Stimulated activated CD4-positive, alpha-beta T cell treated with anti-CD3 and anti-CD28 coated beads, Interleukin-4, amount 100 ng/mL, for 1 hour (primary cell): ENCODE measurements at places on chromosomes 3 and 15.
A peak's percentile ranks its signal among the peaks of the same experiment; 100 is the strongest.

- DNase-seq = no peak
Measured at GRCh38 chr3:154684440-154684839, 254.4 kb upstream of the GPR149 start.

DNA sequence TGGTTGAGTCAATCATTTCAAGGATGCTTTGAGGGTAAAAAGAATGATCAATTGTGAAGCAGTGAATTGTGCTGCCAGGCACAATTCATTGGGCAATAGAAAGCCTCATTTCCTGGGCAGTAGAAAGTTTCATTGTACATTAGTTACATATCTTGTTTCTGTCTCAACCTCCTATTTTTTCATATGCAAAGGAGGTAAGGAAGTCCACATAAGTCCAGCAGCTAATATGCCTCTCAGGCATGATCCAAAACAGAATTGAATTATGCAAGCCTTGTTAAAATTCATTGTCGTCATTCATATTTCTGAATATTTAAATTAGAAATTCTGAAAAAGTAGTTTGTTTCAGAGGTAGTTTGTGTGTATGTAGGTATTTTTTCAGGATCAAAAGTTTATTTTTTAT is 65.8 kb downstream of the TFRC start:
- DNase-seq = no peak

- no peak for DNase-seq
Measured at GRCh38 chr3:191376516-191377141, 46.3 kb upstream of the UTS2B start.

GRCh38 chr15:51735228-51736010 is 2.0 kb downstream of the LYSMD2 start:
- no peak for DNase-seq

GRCh38 chr3:141610939-141611338 is 124.1 kb downstream of the RASA2 start:
- DNase-seq = no peak

- no peak for DNase-seq
Measured at GRCh38 chr3:112491373-112491772, 7.9 kb downstream of the BTLA start.

- DNase-seq = no peak
Measured at GRCh38 chr15:99019558-99020540, 12.3 kb upstream of the PGPEP1L start.

GRCh38 chr3:15310491-15311370 is 21.7 kb downstream of the SH3BP5 start:
- peak; percentile 50 for DNase-seq

DNA sequence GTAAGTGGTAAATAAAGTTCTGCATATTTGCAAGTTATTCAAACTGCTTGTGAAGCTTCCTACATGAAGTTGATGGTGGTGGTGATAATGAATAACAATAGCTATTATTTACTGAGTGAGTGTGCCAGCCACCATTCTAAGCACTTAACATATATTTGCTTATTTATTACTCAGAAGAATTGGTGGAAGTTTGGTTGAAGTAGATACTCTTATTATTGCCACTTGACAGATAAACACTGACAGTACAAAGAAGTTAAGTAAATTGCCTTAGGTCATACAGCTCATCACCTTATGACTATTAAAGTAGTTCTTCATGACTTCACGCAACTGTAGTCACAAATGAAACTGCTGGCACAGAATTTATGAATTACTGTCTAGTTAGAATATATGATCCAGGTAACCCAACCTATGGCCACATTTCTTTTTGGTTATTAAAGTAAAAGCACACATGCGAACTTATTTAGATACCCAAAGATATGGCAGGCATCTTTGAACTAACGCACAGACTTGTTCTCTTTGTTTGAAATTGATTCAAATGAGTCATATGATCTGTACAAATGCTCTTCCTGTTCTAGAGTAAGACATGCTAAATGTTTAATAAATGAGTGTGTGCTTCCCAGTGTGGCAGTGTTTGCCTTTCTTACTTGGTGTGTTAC is 99.8 kb upstream of the NR2F2 start:
- DNase-seq = no peak

DNA sequence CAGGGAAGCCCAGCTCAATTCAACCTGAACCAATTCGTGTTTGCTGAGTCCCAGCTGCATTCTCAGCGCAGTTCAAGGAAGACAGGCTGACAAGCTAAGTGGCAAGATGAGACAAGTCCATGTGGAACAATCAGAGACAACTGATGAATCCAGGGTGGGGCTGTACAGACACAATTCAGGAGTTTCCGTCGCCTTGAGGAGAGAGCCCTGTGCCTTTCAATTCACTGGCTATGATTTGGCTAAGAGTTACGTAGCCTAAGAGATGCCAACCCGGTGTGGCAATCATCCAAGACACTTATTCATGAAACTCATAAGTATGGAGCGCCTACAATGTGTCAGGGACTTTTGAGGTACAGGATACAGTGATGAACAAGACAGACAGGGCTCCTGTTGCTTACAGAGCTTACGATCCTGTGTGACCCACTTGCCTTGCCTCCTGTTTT is 15.5 kb upstream of the ZBED2 start:
- no peak for DNase-seq

- DNase-seq = no peak
Measured at GRCh38 chr3:57948080-57948671, 60.0 kb upstream of the FLNB start.

- DNase-seq = no peak
Measured at GRCh38 chr15:101692801-101693598, 31.3 kb downstream of the TARS3 start.

DNA sequence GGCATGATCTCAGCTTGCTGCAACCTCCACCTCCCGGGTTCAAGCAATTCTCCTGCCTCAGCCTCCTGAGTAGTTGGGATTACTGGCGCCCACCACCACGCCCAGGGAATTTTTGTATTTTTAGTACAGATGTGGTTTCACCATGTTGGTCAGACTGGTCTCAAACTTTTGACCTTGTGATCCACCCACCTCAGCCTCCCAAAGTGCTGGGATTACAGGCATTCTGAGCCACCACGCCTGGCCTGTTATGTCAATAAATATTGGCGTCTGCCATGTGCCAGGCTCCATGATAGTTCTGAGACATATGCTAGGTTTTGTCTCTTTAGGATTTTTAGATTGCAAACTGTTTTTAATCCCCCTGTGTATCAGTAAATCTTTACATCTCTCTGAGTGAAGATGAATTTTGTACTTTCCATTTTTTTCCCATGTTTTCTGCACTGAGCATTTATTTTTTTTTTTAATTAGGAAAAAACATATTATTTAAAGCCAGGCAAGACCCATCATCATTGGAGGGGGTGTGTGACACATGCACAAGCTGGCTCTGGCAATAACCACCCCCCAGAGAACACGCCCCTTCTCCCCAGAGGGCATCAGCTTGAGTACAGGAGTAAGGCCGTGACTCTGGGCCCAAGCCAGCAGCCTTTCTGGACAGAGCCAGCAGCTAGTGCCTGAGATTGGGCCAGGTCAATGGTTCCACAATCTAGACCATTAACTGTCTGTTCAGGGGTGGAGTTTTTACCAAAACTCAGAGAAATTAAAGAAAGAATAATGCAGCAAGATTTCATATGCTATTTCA is 51.0 kb upstream of the ATP1B3 start:
- no peak for DNase-seq

GRCh38 chr15:61243983-61244593 is 15.0 kb upstream of the RORA start:
- DNase-seq = no peak

- no peak for DNase-seq
Measured at GRCh38 chr15:56759450-56759845, 26.1 kb upstream of the ZNF280D start.

- no peak for DNase-seq
Measured at GRCh38 chr3:39641274-39641673, 168.1 kb upstream of the MYRIP start.

- no peak for DNase-seq
Measured at GRCh38 chr15:29887721-29888120, 65.5 kb upstream of the TJP1 start.

DNA sequence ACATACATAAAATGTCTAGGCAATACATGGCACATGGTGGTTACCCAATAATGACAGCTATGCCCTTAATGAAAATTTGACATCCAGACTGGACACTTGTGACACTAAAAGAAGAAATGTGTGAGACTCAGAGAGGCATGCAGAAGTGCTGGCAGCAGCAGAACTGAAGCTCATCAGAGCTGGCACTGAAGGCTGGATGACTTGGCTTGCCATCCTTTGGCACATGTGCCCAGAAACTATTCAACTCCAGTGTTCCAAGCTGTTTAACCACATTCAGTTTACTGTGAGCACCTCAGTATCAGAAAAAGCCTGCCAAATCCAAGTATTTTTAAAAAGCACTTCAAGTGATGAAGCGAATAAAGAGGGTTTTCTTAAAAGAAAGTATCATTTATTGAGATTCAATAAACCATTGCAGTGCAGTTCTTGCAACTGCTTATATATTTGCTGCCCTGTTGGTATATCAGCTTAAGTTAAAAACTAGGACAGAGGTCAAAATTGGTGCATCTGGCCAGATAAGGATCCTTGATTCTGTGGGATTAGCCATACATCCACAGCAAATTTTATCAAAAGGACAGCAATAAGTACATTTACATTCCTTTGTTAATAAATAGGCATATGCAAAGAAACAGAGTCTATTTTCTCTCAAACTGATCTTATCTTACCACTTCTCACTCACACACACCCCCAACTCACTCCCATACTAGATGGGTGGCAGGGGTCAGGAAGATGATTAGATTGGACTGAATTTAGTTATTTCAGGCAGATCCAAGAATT is 15.8 kb downstream of the IGSF11 start:
- DNase-seq = no peak

- no peak for DNase-seq
Measured at GRCh38 chr3:2097641-2098191, 950 bp upstream of the CNTN4 start.

- DNase-seq = no peak
Measured at GRCh38 chr3:23875113-23875725, 41.6 kb downstream of the NKIRAS1 start.

GRCh38 chr3:65039754-65040210 is 352.0 kb upstream of the ADAMTS9 start:
- no peak for DNase-seq

DNA sequence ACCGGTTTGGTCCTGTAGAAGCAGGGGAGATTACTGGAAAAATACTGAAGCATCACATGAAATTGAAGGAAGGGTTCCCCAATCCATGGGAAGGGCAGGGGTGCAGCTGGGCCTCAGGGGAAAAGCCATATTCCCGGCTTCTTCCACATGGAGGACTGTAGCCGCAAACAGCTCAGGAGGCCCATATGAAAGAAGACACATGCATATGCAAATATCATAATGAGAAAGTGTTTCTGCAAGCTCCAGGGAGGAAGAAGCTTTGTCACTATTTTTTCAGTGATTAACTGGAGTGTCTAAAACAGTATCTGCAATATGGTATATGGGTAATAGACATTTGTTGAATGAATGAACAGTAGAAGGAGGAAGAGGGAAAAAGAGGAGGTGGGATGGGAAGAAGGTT is 19.1 kb downstream of the DPH3 start:
- no peak for DNase-seq

GRCh38 chr3:32018757-32019564 is 37.4 kb downstream of the ZNF860 start:
- DNase-seq = no peak

DNA sequence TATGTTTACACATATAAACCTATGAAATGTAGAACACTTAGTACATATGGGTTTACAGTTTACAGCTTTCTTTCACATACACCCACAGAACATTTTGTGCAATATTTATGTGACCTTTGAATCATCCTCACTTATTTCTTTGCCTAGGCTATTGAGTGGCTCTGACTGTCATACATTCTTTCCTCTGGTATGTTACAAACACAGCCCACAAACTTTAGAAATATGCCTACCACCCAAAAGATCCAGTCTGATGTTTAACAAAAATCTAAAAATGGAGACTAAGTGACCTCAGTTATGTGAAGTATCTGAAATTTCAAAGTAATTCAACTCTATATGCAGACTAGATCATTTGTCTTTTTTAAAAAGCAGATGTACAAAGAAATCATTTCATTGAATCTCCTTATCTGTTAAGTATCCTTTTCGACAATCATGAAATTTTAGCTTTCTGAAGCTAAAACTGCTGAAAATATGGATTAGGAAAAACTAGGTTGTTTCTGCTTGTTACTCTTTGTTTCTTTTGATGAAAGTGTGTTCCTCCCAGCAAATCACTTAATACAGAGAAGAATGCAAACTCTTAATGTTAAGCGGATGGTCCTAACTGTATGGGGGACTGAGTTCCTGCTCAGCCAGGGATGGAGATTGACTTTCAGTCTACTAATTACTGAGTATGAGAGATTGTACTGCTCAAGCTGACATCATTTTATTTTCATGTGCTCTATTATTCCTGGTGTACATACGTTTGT is 27.7 kb downstream of the CCDC54 start:
- DNase-seq = no peak

- no peak for DNase-seq
Measured at GRCh38 chr3:184466413-184466960, 86.6 kb downstream of the CHRD start.

DNA sequence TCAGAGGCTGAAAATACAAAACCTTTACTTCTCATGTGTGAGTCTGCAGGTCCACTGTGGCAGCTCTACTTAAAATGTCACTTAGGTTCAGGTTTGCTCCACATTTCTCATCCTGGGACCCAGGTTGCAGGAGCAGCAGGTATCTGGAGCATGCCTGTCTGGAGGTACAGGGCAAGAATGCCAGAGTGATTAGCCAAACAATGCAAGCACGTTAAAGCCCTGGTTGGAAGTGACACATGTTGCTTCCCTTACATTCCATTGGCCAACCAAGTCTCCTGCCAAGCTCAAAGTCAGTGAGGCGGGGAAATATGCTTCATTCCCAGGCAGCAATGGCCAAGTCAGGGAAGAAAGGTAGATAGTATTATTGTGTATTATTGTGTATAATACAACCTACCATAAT is 76.8 kb upstream of the ARL6 start:
- no peak for DNase-seq

DNA sequence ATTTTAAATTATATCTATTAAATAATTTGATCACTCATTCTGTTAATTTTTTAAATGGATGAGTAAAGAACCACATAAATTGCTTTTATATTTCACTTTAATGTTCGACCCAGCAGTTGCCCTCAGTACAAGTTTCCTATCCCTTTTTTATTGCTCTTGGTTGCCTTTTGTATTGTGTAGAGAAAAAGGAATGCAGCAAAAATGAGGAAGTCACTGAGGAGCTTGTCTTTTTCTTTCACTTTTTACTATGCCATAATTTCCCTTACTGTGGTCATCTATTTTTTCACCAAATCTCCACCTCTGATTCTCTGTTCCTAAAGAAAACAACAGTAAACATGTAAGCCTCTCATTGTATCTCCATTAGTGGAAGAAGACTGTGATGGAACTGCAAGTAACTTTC is 122.7 kb downstream of the B3GALNT1 start:
- no peak for DNase-seq

DNA sequence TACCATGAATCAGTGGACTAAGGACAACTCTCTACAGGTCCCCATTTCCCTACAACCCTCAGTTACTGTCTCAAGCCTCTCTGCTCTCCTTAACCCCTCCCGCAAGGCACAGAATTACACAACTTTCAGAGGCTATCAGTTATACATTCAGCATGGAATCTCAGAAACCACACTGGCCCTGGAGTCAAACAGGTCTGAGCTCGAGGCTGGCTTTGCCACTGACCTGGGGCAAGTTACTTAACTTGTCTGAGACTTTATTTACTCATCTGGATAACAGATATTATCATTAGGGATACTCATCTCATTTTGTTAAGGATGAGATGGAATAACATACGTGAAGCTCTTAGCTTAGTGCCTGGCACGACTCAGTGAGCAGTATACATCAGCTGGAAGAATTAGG is 95.2 kb downstream of the WDR76 start:
- no peak for DNase-seq

- no peak for DNase-seq
Measured at GRCh38 chr3:44885618-44886017, 11.2 kb downstream of the TGM4 start.

- DNase-seq = no peak
Measured at GRCh38 chr3:148682997-148683396, 14.7 kb upstream of the AGTR1 start.
